ENCODE measurements at places on chromosomes 3 and 15.

- no peaks in the 10 kb centered on the region for H3K27me3 ChIP-seq
- H3K27ac ChIP-seq: no peak overlapping the region
- no peak overlapping the region for H3K4me3 ChIP-seq
- no peak for DNase-seq
- H3K36me3 ChIP-seq: peaks cover 3% of the 10 kb centered on the region
- peaks cover under 1% of the 10 kb centered on the region for H3K4me1 ChIP-seq
Observed at GRCh38 chr3:52851348-52851747, 16.5 kb upstream of the MUSTN1 start.

DNA sequence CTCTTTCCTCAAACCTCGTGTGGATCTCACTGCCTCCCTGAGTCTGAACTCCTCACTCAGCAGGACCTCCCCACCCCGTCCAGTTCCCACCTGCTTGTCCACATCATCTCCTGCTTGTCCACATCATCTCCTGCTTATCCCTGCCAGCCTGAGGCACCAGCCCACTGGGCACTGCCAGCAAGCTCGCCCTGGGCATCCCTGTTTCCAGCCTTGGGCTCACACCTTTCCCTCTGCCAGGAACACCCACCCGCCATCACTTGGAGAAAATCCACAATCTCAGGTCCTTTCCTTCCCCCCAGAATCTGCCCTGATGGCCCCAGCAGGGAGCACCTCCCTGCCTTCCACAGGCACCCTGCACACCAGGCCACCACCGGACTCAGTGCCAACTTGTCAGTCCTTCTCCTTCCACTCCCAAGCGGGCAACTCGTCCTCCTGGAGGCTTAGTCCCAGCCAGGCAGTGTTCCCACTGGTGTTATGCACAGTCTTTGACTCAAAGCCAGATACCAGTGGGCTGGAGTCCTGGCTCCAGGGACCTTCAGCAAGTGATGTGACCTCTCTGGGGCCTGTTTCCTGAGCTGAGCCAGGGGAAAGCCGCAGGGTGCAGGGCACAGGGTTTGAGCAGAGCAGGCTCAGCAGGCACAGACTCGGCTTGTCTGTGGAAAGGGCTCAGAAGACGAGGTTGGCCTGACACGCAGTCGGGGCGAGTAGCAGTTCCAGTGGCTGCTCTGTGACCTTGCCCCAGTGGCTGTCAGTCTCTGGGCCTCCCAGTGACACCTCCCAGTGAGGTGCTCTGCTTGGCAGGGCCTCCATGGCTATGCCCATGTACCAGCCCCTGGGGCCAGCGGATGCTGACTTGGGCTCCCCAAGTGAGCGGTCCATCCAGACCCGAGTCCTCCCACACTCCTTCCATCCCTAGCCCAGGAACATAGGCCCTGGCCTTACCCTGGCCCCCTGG, 9.5 kb upstream of the MESP2 start:
- peak; percentile 41 for DNase-seq
- no peaks in the 10 kb centered on the region for H3K36me3 ChIP-seq
- peaks cover 3% of the 10 kb centered on the region for H3K4me1 ChIP-seq
- H3K4me3 ChIP-seq: no peak overlapping the region
- peak overlapping the region; percentile 46 for H3K27ac ChIP-seq

- H3K27me3 ChIP-seq: peaks cover 20% of the 10 kb centered on the region
- no peak for DNase-seq
- no peaks in the 10 kb centered on the region for H3K4me1 ChIP-seq
- no peak overlapping the region for H3K4me3 ChIP-seq
Observed at GRCh38 chr3:10988991-10989484, 3.5 kb upstream of the SLC6A1 start.

DNA sequence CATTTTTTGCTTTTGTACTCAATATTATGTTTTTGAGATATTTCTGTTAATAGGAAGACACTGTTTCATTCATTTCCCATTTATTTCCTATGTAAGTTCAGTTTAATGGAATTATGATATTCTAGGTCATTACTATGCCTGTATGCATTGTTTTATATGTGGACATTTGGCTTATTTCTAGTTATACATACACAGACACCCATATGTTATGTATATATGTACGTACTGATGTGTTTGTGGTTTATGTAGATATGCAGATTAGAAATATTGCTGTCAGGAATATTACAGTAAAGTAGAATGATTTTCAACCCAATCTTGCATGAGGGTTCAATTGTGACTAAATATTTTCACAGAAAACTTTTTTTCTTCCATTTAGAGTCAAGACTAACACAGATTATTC, 190.5 kb downstream of the KCNH8 start:
- DNase-seq: no peak
- H3K4me1 ChIP-seq: no peaks in the 10 kb centered on the region
- no peak overlapping the region for H3K27ac ChIP-seq
- H3K36me3 ChIP-seq: no peaks in the 10 kb centered on the region

GRCh38 chr3:125594581-125595011, 701 bp downstream of the OSBPL11 start:
- H3K36me3 ChIP-seq: no peaks in the 10 kb centered on the region
- peaks cover 35% of the 10 kb centered on the region for H3K4me1 ChIP-seq
- no peaks in the 10 kb centered on the region for H3K27me3 ChIP-seq
- H3K27ac ChIP-seq: peak overlapping the region; percentile 97

GRCh38 chr3:40312661-40313226, 3.2 kb downstream of the EIF1B start:
- H3K4me1 ChIP-seq: peaks cover 32% of the 10 kb centered on the region
- peak; percentile 49 for DNase-seq
- H3K4me3 ChIP-seq: no peak overlapping the region
- no peaks in the 10 kb centered on the region for H3K27me3 ChIP-seq
- peaks cover 43% of the 10 kb centered on the region for H3K36me3 ChIP-seq
- H3K27ac ChIP-seq: peak overlapping the region; percentile 92

DNA sequence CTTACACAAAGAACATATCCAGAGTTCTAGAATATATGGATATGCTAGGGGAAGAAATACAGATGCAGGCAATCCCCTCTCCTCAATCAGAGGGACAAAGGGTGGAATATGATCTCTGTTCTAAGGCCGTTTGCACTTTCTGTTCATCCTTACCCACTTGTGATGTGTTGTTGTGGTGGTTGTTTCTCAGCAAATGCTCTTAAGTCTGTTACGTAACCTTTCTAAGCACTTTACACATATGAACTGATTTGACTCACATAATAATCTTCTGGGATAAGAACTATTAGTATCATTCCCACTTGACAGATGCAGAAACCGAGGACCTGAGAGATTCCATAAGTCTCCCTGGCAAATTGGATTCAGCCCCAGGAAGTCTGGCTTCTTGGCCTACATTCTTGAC, 40.5 kb downstream of the NGRN start:
- no peaks in the 10 kb centered on the region for H3K27me3 ChIP-seq
- H3K36me3 ChIP-seq: no peaks in the 10 kb centered on the region
- no peak overlapping the region for H3K27ac ChIP-seq
- no peak for DNase-seq

DNA sequence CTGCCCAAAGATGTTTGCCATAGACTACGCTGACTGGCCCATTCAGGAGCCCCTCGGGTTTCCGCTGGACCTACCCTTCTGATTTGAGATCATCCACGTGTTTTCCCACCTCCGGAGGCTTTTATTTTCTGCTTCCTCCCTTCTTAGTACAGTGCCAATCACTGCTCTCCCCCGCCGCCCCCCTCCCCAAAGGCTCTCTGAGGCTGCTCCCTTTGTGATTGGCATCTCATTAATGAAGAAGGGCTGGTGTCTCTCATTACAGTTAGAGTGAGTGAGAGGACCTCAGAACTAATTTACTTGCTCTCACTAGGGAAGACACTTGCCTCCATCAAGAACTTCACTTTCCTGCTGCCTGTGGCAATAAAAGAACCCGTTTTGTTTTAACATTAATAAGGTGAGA, 284.7 kb upstream of the ICE2 start:
- no peaks in the 10 kb centered on the region for H3K36me3 ChIP-seq
- H3K4me3 ChIP-seq: no peak overlapping the region
- no peak for DNase-seq
- no peaks in the 10 kb centered on the region for H3K27me3 ChIP-seq
- H3K27ac ChIP-seq: no peak overlapping the region

- no peaks in the 10 kb centered on the region for H3K4me1 ChIP-seq
- no peak overlapping the region for H3K27ac ChIP-seq
- no peaks in the 10 kb centered on the region for H3K27me3 ChIP-seq
- no peaks in the 10 kb centered on the region for H3K36me3 ChIP-seq
Observed at GRCh38 chr3:155019575-155019974, 60.5 kb upstream of the MME start.

GRCh38 chr3:184734903-184735701, 23.2 kb upstream of the MAGEF1 start:
- no peak overlapping the region for H3K4me3 ChIP-seq
- H3K36me3 ChIP-seq: no peaks in the 10 kb centered on the region
- no peak overlapping the region for H3K27ac ChIP-seq
- H3K4me1 ChIP-seq: peaks cover 9% of the 10 kb centered on the region

DNA sequence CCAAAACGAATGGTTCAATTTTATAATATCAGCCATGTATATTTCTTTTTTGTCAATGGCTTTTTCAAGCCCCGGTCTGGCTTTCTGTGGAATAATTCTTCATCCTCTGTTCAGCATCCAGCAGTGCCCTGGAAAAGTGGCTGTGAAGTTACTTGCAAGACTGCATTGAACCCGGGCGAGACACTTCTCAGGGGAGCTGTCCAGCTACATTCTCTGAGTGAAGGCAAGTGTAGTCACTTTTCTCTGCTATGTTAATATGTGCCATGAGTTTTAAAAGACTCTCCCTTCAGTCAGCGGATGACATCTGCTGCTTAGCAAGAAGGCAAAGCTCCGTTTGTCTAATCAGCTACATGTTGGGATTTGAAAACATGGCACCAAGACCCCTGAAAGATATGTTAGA, 81.3 kb upstream of the RGMA start:
- no peak for DNase-seq
- no peaks in the 10 kb centered on the region for H3K27me3 ChIP-seq
- no peak overlapping the region for H3K27ac ChIP-seq
- no peak overlapping the region for H3K4me3 ChIP-seq

GRCh38 chr3:53845103-53845880, 927 bp downstream of the CHDH start:
- peak overlapping the region; percentile 62 for H3K4me3 ChIP-seq
- peaks cover 18% of the 10 kb centered on the region for H3K4me1 ChIP-seq
- peaks cover 10% of the 10 kb centered on the region for H3K27me3 ChIP-seq

DNA sequence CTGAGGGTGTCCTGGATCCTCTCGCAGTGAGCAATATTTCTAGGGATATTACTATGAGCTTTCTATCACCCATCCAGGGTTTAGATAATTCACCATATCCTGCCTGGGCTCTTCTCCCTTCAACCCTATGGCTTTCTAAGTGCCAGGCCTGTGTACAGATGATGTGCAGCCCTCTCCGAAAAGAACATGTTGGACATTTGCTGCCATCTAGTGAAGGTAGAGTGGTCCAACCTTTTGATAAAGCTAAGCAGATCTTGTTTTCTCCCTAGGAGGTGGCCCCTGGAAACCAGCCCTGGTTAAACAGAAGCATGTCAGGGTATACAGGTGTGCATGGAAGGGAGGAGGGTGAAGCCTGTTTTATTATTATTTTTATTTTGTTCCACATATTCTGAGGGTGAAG, 27.9 kb upstream of the SCN10A start:
- H3K27me3 ChIP-seq: no peaks in the 10 kb centered on the region
- no peak overlapping the region for H3K4me3 ChIP-seq
- no peak overlapping the region for H3K27ac ChIP-seq
- H3K36me3 ChIP-seq: no peaks in the 10 kb centered on the region
- no peak for DNase-seq
- no peaks in the 10 kb centered on the region for H3K4me1 ChIP-seq

GRCh38 chr15:59376733-59377132, 4.1 kb upstream of the MYO1E start:
- no peaks in the 10 kb centered on the region for H3K36me3 ChIP-seq
- H3K4me3 ChIP-seq: no peak overlapping the region
- peaks cover 8% of the 10 kb centered on the region for H3K4me1 ChIP-seq
- no peaks in the 10 kb centered on the region for H3K27me3 ChIP-seq

- H3K4me1 ChIP-seq: peaks cover 12% of the 10 kb centered on the region
- H3K27ac ChIP-seq: peak overlapping the region; percentile 27
- no peak for DNase-seq
- H3K27me3 ChIP-seq: no peaks in the 10 kb centered on the region
- no peak overlapping the region for H3K4me3 ChIP-seq
- H3K36me3 ChIP-seq: no peaks in the 10 kb centered on the region
Observed at GRCh38 chr3:31973081-31973480, 8.0 kb downstream of the OSBPL10 start.

DNA sequence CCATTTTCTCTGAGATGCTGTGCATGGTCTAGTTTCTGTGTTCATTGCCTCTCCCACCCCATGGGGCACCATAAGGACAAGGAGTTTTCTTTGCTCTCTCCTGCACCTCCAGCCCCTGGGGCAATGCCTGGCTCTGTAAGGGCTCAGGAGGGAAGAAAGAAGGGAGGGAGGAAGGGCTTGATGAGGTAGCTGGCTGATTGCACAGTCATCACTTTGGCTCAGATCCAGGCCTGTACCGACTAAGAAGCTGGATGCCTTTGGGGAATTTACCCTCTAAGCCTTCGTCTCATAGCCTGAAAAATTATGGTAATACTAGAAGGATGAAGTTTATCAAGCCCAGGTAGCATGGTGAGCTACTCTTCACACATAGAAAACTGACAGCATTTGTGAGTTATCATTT, 382.9 kb downstream of the GABRG3 start:
- no peaks in the 10 kb centered on the region for H3K4me1 ChIP-seq
- no peaks in the 10 kb centered on the region for H3K27me3 ChIP-seq
- no peak overlapping the region for H3K4me3 ChIP-seq
- no peak overlapping the region for H3K27ac ChIP-seq
- no peaks in the 10 kb centered on the region for H3K36me3 ChIP-seq

GRCh38 chr15:31831596-31831995, 198.7 kb upstream of the CHRNA7 start:
- DNase-seq: no peak
- H3K36me3 ChIP-seq: no peaks in the 10 kb centered on the region
- H3K27ac ChIP-seq: peak overlapping the region; percentile 8
- no peak overlapping the region for H3K4me3 ChIP-seq

DNA sequence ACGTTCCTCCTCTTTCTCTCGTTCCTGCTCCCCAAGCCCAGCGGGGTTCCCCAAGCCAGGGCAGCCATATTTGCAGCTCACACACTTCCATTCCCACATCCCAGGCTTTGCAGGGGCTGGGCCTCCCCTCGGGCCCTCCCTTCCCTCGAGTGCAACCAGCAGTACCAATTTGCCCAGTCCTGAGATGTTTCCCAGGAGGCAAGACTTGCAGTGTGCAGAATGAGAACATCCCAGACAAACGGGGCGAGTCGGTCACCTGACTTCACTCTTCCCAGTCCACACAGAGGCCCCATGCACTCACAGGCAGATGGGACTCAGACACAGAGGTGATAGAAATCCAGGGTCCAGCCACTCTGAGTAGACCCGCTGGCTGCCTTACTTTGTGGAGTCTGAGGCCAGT, 56.2 kb upstream of the SLC6A6 start:
- no peaks in the 10 kb centered on the region for H3K4me1 ChIP-seq
- no peaks in the 10 kb centered on the region for H3K27me3 ChIP-seq
- H3K27ac ChIP-seq: no peak overlapping the region
- H3K4me3 ChIP-seq: no peak overlapping the region

GRCh38 chr3:126002189-126002588, 33.2 kb downstream of the ROPN1B start:
- no peak overlapping the region for H3K27ac ChIP-seq
- H3K4me3 ChIP-seq: no peak overlapping the region
- H3K27me3 ChIP-seq: no peaks in the 10 kb centered on the region
- peaks cover 14% of the 10 kb centered on the region for H3K4me1 ChIP-seq
- no peak for DNase-seq
- H3K36me3 ChIP-seq: peaks cover 9% of the 10 kb centered on the region

GRCh38 chr3:187856555-187856954, 111.3 kb upstream of the BCL6 start:
- no peaks in the 10 kb centered on the region for H3K36me3 ChIP-seq
- H3K4me1 ChIP-seq: no peaks in the 10 kb centered on the region
- no peak overlapping the region for H3K4me3 ChIP-seq
